ENCODE measurements at places on chromosomes 12 and 14.

DNA sequence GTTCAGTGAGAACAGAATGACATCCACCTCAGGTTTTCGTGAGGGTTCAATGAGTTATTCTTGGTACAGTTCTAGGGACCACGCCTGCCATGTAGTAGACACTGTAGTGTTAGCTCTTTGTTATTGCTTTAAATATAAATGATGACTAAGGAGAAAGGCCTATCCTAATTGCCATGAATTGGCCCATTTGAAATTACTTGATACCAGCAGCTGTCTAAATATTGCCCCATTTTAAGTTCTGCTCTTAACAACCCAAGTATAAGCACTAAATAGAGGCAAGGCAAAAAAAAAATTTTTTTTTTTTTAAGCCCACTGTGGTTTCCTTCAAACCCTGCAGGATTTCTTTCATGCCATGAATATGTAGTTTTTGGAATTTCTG is 84.5 kb downstream of the BORCS5 start:
- no peak for DNase-seq

- no peak for DNase-seq
Observed at GRCh38 chr12:80643961-80644360, 63.5 kb upstream of the MYF6 start.

GRCh38 chr14:100711493-100711892 is 15.2 kb upstream of the DLK1 start:
- DNase-seq, result no peak

- no peak for DNase-seq
Observed at GRCh38 chr12:120858306-120859088, 45.7 kb downstream of the SPPL3 start.

DNA sequence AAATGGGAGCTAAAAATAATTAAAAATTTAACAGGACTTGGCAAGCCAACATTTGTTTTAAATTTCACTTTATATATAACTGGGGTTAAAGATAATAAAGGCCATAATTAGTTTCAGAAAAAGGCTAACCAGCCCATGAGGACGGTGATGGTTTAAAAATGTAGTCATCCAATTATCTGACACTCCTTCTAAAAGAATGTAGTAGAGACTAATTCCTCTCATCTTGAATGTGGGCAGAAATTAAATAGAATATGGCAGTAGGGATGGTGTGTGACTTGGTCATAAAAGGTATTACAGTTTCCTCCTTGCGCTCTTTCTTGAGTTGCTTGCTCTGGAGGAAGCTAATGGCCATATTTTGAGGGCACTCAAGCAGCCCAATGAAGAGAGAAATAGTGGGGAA is 49.1 kb upstream of the PTPRB start:
- DNase-seq, result no peak
